ENCODE measurements at places on chromosomes 12 and 14.

- no peak for DNase-seq
These were observed 128.8 kb downstream of the PAPOLA start for GRCh38 chr14:96631030-96631429.

DNA sequence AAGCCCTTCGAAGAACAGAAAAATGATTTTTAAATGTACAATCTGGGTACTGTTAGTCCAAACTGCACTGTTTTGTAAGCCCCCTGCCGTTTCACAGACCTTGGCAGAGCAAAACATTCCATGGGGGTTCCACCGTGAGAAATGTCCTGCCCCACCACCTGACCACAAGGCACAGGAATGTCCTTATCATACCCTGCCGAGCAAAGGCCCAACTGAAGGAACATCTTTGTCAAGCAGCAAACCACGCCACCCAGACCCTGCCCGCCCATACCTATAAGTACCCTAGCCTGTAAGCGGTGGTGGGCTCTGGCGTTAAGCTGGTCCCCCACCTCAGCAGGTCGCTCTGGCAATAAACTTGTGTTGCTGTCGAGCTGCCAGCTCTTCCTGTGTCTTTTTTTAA lies 181.6 kb upstream of the PZP start:
- DNase-seq: no peak

DNA sequence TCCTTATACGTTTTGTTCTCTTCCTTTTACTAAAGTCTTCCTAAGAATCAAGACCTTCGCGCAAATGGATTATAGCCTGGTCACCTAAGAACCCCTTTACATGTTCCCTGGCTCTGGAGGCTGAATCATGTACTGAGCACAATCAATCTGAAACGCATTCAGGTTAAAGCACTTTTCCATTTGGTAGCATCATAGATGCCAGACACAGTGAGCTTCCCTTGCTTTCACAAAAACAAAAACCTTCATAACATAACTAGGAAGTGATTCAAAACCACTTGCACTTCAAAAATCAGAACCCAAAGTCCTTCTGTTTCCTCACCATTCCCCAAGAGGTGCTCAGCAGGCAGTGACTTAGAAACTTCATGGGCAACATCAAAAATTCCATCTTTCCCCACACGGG lies 105.4 kb downstream of the CRACR2A start:
- no peak for DNase-seq

GRCh38 chr12:77995436-77996167 lies 164.9 kb downstream of the NAV3 start:
- DNase-seq: no peak

GRCh38 chr12:43760396-43760795 lies 1.6 kb downstream of the IRAK4 start:
- no peak for DNase-seq

DNA sequence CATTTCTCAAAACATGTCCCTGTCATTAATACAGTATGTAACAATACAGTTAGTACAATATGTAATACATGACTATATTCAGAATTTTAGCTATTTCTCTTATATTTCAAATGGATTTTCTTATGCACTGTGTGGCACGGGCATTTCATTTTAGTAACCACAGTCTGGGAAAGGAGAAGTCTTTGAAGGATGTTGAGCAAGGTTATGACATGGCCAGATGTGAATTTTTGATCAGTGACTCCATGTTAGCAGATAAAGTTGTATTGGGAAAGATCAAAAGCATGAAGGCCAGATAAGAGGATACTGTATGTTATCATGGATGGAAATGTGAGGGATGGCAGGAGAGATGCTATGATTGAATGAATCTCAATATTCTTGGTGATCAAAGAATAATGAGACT lies 285.2 kb downstream of the NAV3 start:
- no peak for DNase-seq

- no peak for DNase-seq
These were observed 79.7 kb downstream of the SAMD4A start for GRCh38 chr14:54646626-54647025.

DNA sequence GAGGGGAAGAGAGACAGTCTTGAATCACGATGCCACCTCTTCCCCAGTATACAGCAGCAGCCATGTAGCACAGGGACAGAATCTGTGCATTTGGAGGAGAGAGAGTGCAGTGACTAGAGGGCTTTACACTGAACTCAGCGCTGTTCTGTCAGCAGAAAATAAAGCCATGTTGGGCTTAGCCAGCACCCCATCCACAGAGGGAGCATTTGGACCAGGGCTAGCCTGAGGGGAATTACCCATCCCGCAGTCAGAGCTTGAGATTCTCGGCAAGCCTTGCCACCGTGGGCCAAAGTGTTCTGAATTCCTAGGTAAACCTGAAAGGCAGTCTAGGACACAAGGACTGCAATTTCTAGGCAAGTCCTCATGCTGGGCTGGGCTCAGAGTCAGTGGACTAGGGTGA lies 120.4 kb upstream of the CNOT2 start:
- DNase-seq: no peak

DNA sequence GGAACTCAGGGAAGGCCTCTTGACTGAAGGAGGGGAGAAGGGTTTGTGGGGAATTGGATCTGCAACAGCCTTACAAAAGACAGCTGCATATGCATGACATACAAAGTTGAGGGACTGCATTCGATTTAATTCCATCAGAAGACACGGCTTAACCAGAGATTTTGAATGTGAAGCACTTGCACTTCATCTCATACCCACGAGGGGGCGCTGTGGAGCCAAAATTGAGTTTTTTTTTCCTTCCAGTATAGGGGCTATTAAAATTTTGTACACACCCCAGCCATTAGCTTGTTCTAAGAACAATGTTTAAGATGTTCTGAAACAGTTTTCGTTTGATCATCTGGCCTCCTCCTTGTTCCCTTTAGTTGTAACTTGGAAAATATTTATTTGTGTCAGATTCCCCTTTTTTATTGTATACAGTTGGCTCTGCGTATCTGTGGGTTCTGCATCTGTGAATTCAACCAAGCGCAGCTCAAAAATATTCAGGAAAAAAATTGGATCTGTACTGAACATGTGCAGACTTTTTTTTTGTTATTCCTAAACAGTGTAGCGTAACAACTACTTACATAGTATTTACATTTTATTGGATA lies 1.6 kb downstream of the SUDS3 start:
- peak; percentile 84 for DNase-seq

DNA sequence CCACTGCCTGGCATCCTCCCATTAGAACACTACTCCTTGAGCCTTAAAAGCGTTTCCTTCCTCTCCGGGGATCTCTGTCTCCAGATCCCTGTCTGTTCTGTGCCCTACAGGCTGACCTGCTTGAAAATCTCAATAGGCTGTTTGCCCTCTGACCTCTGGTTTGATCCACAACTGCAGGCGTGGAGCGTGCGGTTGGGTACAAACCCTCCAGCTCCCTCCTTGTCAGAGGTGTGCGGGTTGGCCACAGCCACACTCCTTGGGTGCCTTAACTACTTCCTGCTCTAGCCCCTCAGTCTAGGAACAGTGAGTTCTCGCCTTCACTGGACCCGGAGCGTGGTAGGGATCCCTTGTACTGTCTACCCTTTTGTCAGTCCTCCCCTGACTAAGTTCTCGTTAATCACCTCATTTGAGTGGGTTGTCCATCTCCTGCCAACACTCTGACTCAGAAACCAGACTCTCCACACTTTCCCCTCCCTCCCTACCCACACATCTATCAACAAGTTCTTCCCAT lies 33.1 kb downstream of the CMKLR1 start:
- no peak for DNase-seq

- no peak for DNase-seq
These were observed 22.2 kb downstream of the TMEM30B start for GRCh38 chr14:61258985-61259384.

DNA sequence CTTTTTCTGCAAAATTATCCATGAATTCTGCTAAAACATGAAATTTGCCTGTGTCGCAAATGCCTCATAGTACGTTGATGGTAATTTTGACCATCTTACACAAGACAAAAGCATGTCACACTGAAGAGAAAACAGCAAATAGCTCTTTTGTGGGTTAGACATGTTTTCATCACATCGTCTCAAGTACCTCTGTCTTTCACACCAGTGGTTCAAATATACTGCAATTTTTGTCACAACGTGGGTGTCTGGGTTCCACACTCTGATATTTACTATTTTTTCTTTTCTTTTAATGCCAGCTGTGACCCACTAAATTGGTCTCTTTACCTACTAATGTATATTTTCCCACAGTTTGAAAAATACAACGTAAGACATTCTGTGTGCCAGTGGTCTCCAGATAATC lies 10.4 kb downstream of the KLRB1 start:
- no peak for DNase-seq

DNA sequence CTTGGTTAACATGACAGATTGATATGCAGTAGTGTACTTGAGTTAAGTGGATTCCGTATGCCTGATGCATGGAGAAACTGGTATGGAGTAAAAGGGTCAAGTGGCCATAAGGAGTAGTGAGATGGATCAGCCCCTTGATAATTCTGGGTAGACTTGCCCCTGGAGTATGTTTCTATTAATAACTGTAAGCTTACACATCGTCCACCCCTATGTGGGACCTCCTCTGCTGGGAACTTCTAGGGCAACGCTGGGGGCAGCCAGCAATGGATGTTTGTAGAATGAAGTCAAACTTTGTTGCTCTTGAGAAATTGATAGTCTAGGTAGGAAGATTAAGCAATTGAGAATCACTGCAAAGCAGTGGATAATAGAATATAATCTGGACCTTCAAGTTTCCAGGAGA lies 3.5 kb downstream of the C12orf75 start:
- no peak for DNase-seq

DNA sequence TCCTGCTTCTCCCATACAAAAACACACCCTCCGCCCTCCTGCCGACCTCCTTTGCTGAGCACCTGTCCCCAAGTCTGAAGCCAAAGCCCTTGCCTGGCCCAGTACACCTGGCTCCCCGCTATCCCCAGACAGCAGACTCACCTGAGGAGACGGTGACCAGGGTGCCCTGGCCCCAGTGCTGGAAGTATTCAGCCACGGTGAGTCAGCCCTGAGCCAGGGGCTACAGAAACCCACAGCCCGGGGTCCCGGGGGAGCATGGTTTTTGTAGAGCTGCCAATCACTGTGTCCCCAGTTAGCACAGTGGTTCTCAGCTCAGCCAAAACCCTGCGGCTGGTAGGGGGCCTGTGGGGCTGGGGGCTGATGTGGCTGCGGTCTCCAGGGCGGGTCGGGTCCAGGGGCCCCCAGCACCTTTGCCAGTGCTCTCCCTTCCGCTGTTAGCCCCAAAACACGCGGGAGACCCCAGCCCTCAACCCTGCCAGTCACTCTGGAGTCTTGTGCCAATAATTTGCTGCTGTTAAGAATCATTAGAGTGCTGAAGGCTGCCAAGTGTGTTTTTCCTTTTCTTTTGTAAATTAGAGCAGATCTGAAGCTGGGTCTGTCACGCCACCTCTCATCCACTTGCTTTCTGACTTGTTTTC lies 339.0 kb downstream of the TMEM121 start:
- DNase-seq: peak; percentile 47

- DNase-seq: no peak
These were observed 4.2 kb downstream of the NPC2 start for GRCh38 chr14:74488786-74489397.

- DNase-seq: no peak
These were observed 28.9 kb downstream of the ABCC9 start for GRCh38 chr12:21912318-21912717.

DNA sequence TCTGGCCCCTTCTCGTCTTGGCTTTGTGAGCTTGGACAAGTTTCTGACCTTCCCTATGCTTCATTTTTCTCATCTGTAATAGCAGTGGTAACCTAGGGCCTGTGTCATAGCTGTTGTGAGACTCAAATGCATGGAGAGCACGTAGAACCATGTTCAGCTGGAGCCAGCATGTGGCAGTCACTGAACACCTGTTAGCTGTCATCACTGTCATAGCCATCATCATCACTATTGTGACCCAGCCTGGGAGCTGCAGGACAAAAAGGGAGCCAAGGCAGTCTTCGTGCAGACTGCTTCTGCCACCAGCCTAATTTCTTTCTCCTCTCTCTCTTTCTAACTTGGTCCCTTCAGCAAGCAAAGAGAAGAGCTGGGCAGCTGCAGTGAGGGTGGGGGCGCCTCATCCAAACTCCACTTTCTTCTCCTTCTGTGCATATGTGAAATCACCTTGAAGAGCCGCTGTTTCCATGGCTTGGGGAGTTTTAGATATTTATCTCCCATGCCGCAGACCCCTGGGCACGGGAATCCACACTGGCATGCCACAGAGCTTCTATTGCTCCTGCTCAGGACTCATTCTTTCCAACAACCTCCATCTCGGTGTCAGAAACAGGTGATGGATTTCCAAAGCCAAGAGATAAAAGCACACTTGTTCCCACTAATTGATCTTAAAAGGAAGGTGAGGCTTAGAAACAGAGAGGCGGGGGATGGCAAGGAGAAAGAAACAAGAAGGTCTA lies 87.0 kb downstream of the SRRM4 start:
- DNase-seq: no peak

- no peak for DNase-seq
These were observed 32.9 kb upstream of the SPTLC2 start for GRCh38 chr14:77649326-77649725.

DNA sequence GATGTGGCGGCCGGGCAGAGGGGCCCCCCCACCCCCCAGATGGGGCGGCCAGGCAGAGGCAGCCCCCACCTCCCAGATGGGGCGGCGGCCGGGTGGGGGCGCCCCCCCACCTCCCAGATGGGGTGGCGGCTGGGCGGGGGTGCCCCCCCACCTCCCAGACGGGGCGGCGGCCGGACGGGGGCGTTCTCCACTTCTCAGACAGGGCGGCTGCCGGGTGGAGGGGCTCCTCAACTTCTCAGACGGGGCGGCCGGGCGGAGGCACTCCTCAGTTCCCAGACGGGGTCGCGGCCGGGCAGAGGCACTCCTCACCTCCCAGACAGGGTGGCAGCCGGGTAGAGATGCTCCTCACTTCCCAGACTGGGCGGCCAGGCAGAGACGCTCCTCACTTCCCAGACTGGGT lies 469.8 kb downstream of the PCNX1 start:
- DNase-seq: no peak

Measured in hematopoietic multipotent progenitor cell (in vitro differentiated cells).